ENCODE measurements at places on chromosomes 6 and 20.

DNA sequence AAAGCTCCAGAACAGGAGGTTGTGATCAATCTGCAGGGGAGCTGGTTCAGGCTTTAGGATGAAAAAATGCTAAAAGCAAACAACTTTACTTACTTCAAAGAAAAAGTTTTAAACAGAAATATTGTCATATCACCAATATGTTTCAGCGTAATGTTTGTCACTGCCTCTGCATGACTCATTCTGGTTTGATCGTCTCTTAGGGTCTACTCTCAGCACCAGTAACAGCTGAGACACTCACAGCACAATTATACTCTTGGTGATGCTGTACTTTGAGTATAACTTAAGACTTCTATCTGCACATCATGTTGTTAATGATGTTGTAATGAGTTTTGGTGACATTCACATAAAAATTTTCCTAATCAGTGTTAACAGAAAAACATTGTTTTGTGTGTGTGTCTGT lies 665.4 kb downstream of the EPM2A start:
- DNase-seq, result no peak

- DNase-seq, result no peak
These were observed 30.4 kb downstream of the TGM2 start for GRCh38 chr20:38134427-38135270.

DNA sequence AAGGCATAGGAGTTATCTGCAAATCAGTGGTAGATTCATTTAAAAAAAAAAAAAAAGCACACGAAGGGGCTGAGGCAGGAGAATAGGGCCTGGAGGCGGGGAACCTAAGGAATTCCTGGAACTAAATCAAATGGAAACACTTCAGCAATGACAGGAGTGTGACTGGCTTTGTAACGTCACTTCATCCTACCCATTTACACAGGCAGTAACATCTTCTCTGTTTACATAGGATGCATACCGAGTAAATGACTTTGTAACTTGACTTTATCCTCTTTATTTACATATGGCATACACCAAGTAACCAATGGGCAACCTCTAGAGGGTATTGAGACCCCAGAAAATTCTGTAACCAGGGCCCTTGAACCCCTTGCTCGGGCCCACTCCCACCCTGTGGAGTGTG lies 56.4 kb upstream of the IYD start:
- DNase-seq, result no peak

DNA sequence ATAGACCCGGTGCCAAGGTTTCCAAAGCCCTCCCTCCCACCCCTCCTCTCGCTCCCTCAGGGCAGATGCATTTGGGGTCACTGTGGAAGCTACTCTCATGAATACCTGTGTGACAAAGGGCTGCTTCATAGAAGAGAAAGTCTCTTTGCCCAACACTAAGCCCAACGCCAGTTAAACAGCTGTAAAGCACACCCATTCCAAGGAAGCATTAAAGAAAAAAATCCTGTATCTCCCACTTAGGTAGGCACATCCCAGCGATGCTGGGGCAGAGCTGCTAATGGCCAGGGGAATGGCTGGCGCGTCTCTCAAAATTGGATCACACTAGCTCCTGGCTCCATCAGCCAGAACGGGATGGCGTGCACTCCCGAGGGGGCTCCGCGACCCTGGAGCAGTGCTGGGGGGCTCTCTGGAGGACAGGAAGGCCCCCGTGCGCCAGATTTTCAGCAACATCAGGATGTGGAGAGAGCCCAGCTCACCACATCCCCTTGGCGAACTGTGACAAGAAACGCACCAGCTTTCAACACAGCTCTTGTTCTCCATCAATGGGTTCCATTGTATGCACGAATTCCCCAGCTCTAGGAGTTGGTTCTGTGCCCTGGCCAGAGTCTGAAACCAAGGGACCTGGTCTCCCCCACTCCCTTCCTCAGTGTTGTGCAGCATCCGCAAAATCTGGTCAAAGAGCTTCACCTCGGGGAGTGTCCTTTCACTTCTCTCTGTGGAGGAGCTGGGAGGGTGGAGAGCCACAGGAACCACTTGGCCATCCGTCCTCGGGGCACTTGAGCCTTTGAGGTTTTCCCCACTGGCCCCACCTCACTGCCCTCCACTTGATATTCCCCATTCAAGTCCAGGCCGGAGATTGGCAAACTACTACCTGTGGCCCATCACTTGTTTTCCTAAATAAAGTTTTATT lies 74.1 kb downstream of the TFAP2C start:
- DNase-seq, result no peak

DNA sequence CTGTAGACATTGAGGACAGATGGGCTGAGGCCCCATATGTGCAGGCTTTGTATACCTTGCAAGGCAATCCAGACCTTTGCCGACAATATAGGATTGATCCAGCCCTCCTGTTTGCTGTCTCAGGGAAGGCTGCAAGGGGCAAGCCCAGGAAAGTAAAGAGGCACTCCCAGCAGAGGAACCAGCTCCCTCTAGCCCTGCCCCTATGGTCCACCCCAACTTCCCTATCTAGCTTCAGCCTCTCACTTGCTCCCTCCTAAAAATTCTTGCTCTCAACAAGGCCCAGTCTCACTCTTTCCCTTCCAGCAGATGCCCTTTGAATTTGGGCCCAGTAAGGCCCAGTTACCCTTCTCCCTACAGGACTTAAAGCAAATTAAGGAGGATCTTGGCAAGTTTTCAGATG lies 92.6 kb downstream of the JARID2 start:
- no peak for DNase-seq

GRCh38 chr6:158268361-158269147 lies 43.7 kb upstream of the TULP4 start:
- DNase-seq, result no peak

GRCh38 chr6:54244430-54244829 lies 63.8 kb upstream of the TINAG start:
- no peak for DNase-seq

DNA sequence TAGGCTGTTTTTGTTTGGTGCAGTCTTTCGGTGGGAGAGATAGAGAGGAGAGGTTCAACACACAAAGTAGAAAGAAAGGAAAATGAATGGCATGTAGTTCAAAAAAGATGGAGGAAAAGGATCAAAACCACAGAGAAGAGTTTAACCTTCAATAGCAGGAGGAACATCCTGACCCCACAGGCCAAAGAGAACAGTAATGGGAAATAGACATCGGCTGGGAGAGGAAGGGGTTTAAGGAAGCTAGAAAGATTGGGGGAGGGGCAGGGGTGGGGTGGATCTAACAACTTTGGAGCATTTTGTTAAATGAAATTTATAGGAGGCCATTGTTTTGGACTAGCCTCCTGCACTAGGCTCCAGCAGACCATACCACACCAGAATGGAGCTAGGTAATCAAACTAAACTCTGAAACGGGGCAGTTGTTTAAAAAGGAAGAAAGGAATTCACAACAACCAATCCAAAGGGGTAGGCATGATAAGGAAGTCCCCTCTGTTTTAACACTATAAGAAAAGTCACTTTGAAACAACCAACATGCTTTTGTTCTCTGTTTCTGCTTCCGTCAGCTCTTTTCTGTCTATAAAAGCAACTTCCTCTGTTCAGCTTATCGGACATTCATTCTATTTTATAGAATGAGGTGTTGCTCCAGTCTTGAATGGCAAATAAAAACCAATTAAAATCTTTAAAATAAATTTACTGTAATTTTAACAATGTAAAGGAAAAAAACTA lies 82.6 kb downstream of the EPB41L2 start:
- no peak for DNase-seq

- DNase-seq, result no peak
These were observed 61.8 kb downstream of the NFATC2 start for GRCh38 chr20:51480507-51481270.

- DNase-seq, result no peak
These were observed 30.2 kb upstream of the CST7 start for GRCh38 chr20:24918579-24919566.

GRCh38 chr6:116398316-116399010 lies 27.7 kb downstream of the DSE start:
- no peak for DNase-seq

GRCh38 chr6:118933855-118934460 lies 1.0 kb downstream of the MCM9 start:
- DNase-seq, result no peak

DNA sequence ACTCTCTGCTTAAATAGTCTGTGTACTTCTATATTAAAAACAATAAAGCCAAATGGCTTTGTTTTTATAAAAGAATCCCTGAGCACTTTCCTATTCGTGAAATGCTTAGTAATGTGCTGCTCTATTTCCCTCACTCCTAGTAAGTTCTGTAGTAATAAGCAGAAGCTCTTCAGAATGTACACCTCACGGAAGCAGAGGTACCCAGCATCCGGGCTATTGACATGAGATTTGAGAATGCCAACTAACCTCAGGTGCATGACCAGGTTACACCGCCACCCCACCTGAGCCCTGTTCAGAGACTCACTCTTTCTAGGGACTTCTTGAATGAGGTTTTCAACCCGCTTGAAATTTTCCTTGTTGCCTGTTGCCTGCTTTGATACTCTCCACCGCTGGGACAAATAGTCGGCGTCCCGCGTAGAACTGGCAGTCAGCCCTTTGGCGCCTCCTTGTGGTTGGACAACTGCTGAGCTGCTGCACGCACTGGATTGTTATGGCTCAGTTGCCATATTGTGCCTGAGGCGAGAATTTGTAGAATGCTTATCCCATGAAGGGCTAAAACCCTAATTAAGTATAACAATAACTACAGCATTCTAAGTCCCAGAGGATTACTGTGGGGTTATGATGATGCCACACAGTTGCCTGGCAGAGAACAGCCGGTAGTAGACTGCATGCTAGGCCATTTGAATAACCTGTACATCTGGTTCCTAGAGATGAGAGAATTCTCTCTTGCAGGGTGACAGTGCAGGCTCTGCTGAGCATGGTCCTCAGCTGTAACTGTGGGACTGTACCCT lies 95.4 kb downstream of the KHDC1L start:
- DNase-seq, result peak; percentile 17

DNA sequence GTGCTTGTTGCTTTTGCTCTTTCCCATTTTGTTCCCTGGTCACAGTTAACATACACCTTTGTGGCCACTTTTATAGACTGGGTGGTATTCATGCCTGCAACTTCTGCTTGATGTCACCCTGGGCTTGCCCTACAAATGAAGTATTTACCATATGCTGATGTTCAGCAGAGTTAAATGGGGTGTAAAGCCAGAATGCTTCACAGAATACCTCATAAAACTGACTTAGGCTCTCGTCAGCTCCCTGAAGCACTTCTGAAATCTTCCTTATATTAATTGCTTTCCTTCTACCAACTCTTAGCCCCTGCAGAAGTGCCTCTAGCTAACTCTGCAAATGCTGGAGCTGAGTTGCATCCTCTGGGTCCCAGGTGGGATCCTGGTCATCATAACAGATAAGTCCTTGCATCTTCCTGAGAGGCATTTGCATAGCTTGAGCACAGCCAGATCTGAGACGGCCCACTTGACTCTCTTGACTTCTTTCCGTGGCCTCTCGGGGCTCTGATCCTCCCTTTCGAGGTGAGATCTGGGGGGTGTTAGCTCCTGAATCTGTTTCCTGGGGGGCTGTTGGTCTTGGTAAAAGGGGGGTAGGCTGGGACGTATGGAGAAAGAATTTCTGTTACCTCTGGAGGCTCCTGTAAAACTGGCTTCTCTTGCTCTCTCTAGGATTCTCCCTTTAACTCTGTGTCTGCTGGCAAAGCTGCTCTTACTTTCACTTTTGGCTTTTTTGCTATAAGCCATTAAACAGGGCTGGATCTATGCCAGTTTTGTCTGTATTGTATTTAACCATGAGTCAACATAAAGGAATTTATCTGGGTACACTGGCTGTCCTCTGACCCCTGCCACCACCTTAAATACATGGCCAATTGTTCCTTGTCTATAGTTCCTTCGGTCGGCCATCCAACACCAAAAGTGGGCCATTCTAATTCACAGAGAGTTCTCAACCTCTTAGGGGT lies 223.0 kb upstream of the SYNCRIP start:
- no peak for DNase-seq

GRCh38 chr6:105791179-105791578 lies 295.0 kb upstream of the PRDM1 start:
- no peak for DNase-seq

DNA sequence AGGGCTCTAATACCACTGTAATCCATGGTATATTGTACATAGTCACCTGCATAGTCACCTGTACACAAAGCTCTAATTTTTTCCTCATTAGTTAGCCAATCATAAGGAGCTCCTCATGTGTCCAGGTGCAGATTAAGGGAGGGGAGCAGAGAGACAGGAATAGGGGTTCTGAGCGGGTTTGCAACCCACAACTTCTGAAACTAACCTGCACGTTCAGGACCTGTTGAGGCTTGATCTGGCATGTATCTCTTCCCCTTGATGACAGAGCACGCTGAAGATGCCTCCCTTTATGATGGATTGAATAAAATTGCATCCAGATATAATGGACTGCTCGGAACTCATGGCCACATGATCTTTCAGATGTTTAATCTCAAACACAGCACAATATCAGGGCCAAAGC lies 179.4 kb upstream of the PRND start:
- no peak for DNase-seq

DNA sequence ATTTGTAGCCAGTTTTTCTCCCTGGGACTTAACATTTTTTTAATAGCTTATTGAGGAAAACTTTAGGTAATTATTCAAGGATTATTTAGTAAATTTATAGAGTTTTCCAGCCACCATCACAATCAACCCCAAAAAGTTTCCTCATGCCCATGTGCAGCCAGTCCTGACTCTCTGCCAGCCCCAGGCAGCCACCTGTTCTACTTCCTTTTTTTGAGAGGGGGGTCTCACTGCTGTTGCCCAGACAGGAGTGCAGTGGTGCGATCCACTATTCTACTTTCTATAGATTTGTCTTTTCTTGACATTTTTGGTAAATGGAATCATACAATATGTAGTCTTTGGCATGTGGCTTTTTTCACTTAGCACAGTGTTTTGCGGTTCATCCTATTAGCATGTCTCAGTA lies 200.1 kb downstream of the FARS2 start:
- no peak for DNase-seq

GRCh38 chr6:7431313-7431673 lies 41.7 kb downstream of the RIOK1 start:
- DNase-seq, result no peak

- DNase-seq, result peak; percentile 59
These were observed 16.5 kb upstream of the TINAG start for GRCh38 chr6:54291738-54292137.

DNA sequence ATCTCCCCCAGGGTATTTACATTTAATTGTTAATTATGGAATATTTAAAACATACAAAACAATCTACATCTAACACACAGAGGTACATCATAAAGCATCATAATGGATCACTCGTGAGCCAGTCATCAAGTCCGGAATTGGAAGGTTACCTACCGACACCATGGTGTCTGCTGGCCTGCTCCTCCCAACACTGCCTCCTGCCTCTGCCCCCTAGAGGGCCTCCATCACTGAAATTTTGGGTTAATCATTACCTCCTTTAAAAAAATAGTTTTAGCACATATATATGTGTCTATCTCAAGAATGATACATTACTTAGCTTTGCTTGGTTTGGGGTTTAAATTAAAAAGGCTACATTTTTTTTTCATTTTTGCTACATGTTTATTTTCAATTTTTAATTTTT lies 114.6 kb upstream of the PDE10A start:
- no peak for DNase-seq

Measured in BJ (cell line).